Brain microvascular endothelial cell (primary cell): ENCODE measurements at places on chromosomes 7 and 10.

GRCh38 chr7:150876817-150877526, 24.7 kb downstream of the AOC1 start:
- peak; percentile 64 for DNase-seq

DNA sequence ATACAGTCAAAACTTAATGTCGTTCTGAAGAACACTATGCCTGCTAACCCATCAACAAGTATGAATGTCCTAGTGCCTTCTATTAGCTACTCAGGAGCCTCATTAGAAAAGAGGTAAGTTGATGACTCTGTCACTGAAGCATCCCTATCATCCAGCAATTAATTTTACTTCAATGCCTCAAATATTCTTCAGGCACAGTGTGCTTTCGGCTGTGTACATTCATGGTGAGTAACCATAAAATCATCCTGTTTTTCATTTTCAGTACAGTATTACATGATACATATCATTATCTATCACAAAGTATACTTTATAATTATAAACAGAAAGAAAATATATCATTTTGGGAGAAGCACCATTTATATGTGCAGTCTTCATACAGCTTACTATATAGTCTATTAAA, 495.5 kb upstream of the ZWINT start:
- no peak for DNase-seq

DNA sequence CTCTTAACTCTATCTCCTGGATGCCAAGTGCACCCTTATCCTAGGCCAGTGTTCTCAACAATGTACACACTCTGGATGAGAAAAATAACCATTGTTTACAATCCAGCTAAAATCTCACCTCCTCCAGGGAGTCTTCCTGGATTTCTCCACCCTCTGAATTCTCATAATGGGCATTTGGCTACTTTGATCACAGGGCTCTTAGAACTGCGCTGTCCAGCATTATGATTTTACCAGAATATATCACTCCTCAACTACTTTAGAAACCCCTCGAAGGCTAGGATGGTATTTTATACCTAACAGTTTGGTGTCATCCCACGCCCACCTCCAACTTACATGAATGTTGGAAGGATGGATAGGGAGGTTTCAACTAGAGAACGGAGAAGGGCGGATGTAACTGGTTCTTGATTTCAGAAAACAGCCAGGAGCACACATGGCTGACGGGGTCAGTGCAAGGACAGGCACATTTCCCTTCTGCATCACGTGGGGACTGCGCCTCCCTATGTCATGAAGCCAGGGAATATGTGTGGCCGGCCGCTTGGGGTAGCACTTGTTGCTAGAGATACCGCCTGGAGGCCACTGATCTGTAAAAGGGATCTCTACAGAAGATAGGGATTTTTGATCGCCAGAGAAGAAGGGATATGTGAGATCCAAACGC, 1.2 kb upstream of the ATP6V0E2 start:
- DNase-seq, result peak; percentile 90

DNA sequence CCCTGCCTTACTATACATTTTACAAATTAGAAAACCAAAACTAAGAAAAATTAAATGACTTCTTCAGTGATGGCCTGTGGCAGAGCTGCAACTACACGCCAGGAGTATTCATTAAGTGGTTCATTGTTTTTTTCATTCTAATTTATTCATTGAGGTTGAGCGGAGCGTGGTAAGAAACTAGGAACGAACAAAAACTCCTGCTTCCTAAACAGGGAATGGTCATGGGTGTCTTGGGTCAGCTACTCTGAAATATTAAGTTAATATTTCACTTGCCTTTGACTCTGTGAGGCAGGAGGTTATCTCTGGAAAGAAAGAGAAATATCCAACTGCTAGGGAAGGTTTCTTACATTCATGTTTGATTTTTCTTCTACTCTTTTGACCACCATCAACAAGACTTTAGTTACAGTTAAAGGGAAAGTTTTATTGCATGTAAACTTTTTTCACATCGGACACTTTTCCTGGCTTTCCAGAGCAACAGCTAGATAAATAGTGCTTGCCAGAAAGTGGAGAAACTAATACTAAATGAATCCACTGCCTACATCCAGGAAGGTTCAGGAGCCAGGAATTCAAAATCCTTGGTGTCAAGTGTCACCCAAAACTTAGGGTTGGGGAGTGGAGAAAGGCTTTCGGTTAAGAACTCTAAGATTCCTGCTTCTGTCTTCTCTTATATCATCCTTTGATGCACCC, 896 bp upstream of the GNG11 start:
- no peak for DNase-seq

- DNase-seq, result no peak
Observed at GRCh38 chr10:79482304-79482703, 30.0 kb upstream of the EIF5AL1 start.

- peak; percentile 78 for DNase-seq
Observed at GRCh38 chr10:26780793-26781601, 79.8 kb downstream of the ABI1 start.

- no peak for DNase-seq
Observed at GRCh38 chr10:124606822-124607221, 137.4 kb downstream of the FAM53B start.
